Choroid plexus epithelial cell (primary cell): ENCODE measurements at places on chromosomes 1 and 21.

DNA sequence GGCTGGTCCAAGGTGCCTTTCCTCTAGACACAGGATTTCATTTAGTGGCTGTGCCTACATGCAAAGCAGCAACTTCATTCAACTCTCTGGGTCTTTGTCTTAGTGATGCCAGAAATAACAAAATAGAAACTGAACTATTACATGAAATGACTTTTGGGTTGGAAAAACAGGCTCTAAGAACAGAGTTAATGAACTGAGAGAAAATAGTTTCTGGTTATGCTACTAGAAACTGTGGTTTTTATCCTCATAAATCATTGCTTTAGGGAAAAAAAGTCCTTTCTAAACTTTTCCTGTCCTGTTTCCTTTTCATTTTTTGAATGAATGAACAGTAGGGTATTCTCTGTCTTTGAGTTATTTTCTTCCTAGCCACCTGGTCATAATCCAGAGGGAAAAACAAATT lies 424.0 kb downstream of the KIF26B start:
- DNase-seq, result no peak

DNA sequence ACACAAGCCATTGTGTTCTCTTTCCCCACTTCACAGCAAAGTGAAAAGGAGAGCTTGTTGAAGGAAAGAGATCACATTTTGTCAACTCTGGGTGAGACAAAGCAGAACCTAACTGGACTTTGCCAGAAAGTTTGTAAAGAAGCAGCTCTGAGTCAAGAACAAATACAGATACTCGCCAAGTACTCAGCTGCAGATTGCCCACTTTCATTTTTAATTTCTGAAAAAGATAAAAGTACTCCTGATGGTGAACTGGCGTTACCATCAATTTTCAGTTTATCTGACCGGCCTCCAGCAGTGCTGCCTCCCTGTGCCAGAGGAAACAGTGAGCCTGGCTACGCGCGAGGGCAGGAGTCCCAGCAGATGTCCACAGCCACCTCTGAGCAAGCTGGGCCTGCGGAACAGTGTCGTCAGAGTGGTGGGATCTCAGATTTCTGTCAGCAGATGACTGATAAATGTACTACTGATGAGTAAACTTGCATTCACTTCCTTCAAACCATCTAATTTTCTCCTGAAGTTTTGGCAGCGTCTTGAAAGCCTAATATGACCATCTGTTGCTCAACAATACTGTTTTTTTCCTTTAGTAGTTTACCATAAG lies 43.7 kb downstream of the BACH1 start:
- peak; percentile 98 for DNase-seq

GRCh38 chr1:203764105-203765028 lies 616 bp upstream of the LAX1 start:
- DNase-seq, result no peak

GRCh38 chr21:28283641-28284490 lies 708.8 kb downstream of the LTN1 start:
- peak; percentile 96 for DNase-seq

DNA sequence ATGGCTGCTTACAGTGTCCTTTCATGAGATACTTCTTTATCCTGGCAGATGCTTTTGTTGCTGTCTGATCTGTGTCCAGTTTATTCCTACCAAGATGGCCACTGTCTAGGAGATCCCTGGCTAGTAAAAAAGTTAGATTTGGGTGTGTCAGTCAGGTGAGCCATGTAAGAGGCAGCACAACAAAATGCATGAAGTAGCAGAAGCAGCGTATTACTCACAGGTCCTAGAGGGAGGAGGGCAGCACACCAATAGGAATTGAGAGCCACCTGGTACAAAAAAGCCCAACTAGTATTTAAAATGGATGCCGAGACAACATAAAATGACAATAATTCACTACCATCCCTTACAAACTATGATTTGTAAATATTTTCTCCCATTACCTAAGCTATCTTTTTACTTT lies 22.8 kb upstream of the ZNF697 start:
- DNase-seq, result no peak

- DNase-seq, result peak; percentile 89
Measured at GRCh38 chr1:17190010-17190995, 14.6 kb upstream of the PADI1 start.

- no peak for DNase-seq
Measured at GRCh38 chr1:197210426-197210825, 57.6 kb upstream of the CRB1 start.

- peak; percentile 77 for DNase-seq
Measured at GRCh38 chr1:218339267-218339831, 5.8 kb upstream of the TGFB2 start.

- peak; percentile 40 for DNase-seq
Measured at GRCh38 chr21:26842300-26842699, 2.9 kb downstream of the ADAMTS1 start.

GRCh38 chr1:103447471-103447870 lies 78.0 kb upstream of the RNPC3 start:
- DNase-seq, result no peak

DNA sequence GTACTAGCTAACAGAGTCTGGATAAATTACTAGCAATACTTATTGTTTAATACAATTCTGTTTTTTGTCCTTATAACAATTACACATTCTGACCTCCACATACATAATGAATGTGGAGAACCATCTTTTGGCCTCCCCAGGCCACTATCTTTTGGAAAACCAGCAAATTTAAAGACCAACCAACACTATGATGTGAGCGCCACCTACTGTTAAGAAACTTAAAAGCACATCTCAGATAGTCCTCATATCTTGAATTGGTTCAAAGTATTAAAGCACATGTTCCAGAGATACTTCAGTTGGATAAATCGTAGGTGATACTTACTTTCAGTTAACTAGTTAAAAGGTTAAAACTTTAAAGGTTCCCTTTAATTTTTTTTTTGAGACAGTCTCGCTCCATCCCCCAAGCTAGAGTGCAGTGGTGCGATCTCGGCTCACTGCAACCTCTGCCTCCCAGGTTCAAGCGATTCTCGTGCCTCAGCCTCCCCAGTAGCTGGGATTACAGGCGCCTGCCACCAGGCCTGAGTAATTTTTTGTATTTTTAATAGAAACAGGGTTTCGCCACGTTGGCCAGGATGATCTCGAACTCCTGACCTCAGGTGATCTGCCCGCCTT lies 29.3 kb upstream of the USP1 start:
- peak; percentile 77 for DNase-seq

- DNase-seq, result no peak
Measured at GRCh38 chr21:28100366-28100765, 892.3 kb downstream of the LTN1 start.

DNA sequence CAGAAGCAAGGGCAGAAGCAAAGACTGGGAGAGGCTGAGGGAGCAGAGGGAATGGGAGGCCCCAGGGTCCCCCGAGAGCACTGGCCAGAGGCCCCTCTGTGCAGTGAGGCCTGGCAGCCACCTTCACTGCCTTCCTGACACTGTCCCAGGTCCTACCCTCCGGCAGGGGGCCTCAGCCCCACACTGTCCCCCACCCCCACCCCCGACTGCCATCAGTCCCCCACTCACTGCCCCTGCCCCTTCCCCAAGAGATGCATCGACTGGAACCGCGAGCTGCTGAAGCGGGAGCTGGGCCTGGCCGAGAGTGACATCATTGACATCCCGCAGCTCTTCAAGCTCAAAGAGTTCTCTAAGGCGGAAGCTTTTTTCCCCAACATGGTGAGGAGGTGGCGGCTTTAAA lies 13.0 kb upstream of the PADI6 start:
- DNase-seq, result no peak

GRCh38 chr1:77966291-77966690 lies 12.6 kb downstream of the FUBP1 start:
- no peak for DNase-seq

GRCh38 chr1:183242556-183242955 lies 56.5 kb downstream of the LAMC2 start:
- no peak for DNase-seq

- no peak for DNase-seq
Measured at GRCh38 chr1:236002025-236002390, 62.9 kb downstream of the NID1 start.

GRCh38 chr1:166692346-166692745 lies 146.9 kb upstream of the POGK start:
- no peak for DNase-seq

- peak; percentile 42 for DNase-seq
Measured at GRCh38 chr1:32241001-32241763, 5.8 kb upstream of the FAM167B start.

- DNase-seq, result peak; percentile 50
Measured at GRCh38 chr1:19644681-19645410, 735 bp downstream of the NBL1 start.

DNA sequence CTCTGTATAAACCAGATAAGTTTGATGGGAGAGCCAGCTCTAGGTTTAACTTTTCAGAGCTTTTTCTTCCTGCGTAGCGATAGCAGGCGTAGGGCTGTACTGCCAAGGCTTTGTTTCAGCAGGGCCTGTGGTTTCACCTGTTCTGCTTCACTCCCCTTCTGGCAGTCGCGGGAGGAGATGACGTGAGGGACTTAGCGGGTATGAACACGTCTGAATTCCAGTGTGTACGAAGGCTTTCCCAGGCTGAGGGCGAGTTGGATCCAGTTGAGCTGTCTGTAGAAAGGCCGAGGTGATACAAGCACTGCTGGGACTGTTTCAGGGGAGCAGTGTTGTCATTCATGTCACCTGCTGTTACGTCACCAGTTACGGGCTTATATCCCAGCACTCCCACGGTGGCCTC lies 21.2 kb downstream of the PEX14 start:
- no peak for DNase-seq

- no peak for DNase-seq
Measured at GRCh38 chr1:204996981-204997380, 46.0 kb upstream of the CNTN2 start.

- no peak for DNase-seq
Measured at GRCh38 chr1:228366062-228366865, 40.4 kb downstream of the TRIM11 start.

DNA sequence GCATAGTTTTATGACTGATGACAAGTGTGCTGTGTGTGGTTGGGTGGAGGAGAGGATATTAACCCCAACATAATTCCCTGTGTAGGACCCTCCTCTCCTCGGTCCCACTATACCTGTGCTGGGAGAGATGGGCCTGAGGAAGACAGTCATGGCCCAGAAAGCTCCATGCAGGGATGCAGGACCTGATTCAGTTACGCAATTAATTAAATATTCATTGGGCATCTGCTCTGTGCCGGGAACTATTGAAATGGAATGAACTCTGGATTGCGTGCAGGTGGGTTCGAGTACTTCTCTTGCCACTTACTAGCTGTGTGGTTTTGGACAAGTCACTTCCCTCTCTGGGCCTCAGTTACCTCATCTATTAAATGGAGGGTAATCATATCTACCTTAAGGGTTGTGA lies 74.6 kb downstream of the CD247 start:
- no peak for DNase-seq

DNA sequence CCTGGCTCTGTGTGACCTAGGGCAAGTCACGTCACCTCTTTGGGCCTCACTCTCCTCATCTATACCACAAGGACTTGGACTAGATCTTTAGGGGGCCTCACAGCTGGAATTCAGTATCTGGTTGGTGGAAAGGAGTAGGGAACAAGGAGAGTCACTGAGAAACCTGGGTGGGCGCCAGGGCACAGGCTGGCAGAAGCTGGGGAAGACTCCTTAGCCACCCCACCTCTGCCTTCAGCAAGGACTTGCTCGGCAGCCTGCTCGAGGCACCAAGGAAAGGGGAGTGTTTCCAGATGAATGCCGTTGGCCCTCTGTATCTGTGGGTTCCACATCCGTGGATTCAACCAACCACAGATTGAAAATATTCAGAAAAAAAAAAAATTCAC lies 1.2 kb upstream of the OPTC start:
- no peak for DNase-seq

- DNase-seq, result no peak
Measured at GRCh38 chr21:37259426-37259825, 7.7 kb downstream of the VPS26C start.

- DNase-seq, result no peak
Measured at GRCh38 chr1:3676581-3677470, 24.5 kb downstream of the TP73 start.

- no peak for DNase-seq
Measured at GRCh38 chr1:208160259-208160819, 83.8 kb downstream of the PLXNA2 start.

GRCh38 chr1:112790920-112791722 lies 76.0 kb upstream of the PPM1J start:
- no peak for DNase-seq

- DNase-seq, result no peak
Measured at GRCh38 chr21:33384841-33385331, 18.3 kb upstream of the IFNGR2 start.

DNA sequence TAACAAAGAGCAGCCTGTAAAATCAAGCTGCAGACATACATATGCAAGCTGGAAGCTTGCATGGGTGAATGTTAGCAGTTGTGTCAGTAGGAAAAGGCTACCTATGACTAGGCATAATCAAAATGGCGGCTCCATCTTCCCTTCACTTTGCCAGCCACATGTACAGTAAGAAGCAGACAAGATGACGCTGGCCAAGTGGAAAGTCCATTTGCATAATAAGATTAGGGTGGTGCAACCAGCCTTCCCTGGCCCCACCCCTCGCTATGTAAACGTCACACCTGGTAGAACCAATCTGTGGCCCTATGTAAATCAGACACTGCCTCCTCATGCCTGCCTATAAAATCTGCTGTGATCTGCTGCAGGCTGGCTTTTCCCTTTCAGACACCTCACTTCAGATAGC lies 171.9 kb upstream of the USP25 start:
- DNase-seq, result no peak

DNA sequence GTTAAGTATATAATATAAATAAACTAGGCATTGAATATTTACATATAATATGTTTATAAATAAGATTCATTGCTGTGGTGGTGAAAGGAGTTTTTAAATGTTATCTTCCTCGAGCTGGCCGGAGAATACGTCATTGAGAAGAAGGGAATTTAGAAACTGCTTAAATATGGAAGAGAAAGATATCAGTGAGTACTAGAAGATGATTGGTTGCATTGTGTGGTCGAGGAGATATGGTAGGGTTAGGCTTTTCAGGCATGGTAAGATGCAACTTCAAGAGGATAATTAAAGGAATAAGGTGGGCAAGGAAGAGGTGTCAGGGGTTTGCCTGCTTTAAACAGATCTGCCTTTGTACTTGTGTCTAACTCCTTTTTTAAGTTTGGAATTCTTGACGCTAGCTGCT lies 73.5 kb downstream of the RPS6KC1 start:
- DNase-seq, result no peak

DNA sequence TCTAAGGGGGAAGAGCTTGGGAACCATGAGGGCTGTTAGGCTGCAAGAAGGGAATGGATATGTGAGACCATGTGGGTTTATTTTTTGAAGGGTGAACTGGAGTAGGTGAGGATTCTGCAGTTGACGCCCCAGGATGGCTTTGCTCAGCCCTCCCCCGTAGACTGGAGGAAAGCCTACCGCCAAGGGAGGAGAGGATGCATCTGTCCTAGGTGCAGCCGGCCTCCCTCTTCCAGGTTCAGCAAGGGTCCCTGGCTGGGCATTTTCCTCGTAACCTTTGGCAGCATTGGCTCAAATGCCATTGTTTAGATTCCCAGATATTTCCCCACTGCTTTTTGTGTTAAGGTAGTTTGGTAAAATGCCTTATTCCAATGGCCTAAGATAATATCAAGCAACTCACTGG lies 16.6 kb downstream of the TFF3 start:
- DNase-seq, result no peak

- DNase-seq, result peak; percentile 69
Measured at GRCh38 chr1:41504114-41505035, 19.9 kb upstream of the EDN2 start.
